ENCODE measurements at places on chromosomes 2 and 18.

- DNase-seq = no peak
Measured at GRCh38 chr2:128435576-128436478, 117.2 kb upstream of the HS6ST1 start.

GRCh38 chr2:38207168-38207567, 131.2 kb upstream of the CYP1B1 start:
- DNase-seq = no peak

DNA sequence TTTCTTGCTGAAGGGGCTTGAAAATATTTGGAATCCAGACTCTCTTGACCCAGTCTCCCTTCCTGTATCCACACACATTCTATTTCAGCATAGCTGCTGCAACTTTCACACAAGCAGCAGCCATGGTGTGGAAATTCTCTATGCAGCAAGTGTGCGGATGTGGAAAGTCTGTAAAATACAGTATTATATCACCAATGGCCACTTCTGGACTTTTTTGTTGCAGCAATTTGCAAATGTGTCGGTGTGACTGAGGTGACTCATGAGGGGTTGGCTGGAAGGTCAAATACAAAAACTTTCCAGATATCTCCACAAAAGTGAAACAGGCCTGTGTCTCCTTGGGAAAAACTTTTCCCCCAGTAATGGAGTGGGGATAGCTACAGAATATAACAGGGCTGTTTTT, 299.3 kb upstream of the GYPC start:
- DNase-seq = no peak

DNA sequence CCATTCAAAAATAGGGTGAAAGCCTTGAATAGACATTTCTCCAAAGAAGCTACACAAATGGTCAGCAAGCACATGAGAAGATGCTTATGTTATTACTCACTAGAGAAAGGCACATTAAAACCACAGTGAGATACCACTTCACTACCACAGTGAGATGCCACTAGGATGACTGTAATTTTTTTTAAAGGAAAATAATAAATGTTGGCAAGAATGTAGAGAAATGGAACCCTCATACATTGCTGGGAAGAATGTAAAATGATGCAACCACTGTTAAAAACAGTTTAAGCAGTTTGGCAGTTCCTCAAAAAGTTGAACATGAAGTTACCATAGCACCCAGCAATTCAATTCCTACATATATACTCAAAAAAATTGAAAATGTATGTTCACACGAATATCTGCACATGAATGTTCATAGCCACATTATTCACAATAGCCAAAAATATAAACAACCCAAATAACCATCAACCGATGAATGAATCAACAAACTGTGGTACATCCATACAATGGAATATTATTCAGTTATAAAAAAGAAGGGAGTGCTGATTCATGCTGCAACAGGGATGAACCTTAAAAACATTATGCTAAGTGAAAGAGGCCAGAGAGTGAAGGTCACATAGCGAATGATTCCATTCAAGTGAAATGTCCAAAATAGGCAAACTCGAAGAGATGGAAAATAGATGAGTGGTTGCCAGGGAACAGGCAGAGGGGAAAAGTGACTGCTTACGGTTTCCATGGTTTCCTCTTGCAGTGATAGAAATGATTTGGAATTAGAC, 156.2 kb upstream of the NDUFV2 start:
- DNase-seq = no peak

DNA sequence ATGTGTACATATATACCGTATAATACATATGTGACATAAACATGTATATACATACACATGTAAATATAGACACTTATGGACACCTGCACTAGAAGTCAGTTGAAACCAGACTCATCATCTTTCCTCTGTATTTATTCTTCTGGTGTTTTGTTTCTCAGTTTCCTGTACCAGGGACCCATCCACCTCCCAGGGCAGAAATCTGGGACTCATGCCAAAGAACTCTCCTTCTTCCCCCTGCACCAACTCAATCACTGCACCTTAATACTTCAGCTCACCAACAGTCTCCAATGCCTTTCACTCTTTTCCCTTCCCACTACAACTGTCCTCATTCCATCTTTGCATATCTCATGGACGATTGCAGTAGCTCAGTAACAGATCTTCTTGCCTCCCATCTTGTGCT, 428.0 kb downstream of the FBXO15 start:
- no peak for DNase-seq

- DNase-seq = no peak
Measured at GRCh38 chr2:31205186-31205585, 12.1 kb downstream of the CAPN14 start.

- peak; percentile 6 for DNase-seq
Measured at GRCh38 chr2:128531856-128532255, 213.2 kb upstream of the HS6ST1 start.
